ENCODE measurements at places on chromosomes 7 and 10. TPM values are rescaled to one million over a fixed set of nuclear protein-coding genes. Genes with fewer than 3 reads are reported as not detected.

GRCh38 chr7:88169717-88170320 is 50.0 kb downstream of the SRI start:
- DNase-seq: no peak

DNA sequence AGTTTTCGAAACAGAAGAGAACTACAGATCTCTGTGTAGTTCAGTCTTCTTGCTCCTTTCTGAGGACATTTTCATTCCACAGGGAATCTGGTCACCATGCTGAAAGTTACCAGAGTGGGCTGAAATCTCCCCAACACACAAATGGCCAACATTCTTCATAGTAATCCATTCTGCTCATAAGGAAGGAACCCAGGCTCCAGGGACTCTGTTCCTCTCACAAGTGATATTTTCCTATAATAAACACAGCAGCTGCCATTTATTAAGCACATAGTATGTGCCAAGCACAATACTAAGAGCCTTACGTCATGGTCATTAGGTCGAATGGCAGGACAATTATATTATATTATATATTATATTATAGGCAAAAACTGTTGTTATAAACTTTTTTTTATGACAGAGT is 109.8 kb downstream of the RAB11FIP2 start:
- no peak for DNase-seq

- no peak for DNase-seq
Measured at GRCh38 chr7:52107355-52107754, 790.7 kb upstream of the COBL start.

GRCh38 chr10:49620841-49621378 is 7.1 kb downstream of the CHAT start:
- no peak for DNase-seq

DNA sequence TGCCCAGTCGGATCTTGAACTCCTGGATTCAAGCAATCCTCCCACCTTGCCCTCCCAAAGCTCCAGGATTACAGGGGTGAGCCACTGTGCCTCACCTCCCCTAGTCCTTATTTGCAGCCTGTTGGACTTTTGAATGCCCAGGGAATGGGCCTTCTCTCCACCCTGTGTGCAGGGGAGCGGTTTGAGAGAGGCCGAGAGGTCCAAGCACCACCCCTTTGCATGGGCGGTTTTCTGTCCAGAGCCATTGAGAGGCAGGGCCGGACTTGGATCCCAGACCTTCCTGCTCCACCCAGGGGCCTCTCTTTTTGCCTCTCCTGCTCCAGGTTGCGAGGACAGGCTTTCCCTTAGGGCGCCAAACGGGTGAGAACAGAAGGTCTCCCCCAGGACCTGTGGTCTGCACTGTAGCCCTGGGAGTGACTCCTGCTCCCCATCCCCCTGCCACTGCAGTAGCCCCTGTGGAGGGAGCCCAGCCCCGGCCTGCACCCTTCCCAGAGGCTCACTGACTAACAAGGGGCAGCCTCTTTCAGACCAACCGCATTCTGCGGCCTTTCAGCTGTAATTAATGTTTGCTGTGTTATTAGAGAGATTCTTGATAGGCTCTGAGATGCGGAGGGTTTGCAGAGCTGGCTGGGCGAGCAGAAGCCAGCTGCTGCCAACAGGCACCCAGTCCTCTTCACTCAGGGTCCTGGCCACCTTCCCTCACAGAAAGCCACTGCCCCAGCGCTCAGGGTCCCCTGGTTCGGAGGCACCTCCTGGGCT is 57.9 kb downstream of the ELFN1 start:
- no peak for DNase-seq

DNA sequence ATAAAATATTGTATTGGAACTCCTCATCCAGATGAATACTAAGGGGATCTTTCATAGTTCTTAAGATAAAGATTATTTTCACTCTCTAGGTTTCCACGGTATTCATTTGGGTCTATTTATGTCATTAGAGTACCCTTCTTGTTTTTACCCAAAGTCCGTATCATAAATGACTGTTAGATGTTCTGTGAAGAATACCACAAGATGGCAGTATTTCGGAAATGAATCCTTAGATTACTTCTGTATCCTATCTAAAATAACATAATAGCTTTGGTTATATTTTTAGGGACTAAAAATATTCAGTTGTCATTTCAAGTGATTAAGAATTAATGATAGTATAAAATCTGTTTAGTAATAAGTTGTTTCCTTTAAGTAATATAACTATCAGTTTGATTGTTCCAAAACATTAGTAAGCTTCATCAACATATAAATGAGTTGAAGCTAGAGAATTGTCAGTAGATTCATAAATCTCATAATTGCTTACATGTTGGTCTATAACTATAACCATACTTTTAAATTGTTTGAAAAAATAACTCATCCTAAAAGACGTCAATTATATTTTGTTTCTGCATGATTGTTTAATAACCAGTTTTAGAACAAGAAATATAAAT is 337.5 kb upstream of the KCND2 start:
- DNase-seq: peak; percentile 2

DNA sequence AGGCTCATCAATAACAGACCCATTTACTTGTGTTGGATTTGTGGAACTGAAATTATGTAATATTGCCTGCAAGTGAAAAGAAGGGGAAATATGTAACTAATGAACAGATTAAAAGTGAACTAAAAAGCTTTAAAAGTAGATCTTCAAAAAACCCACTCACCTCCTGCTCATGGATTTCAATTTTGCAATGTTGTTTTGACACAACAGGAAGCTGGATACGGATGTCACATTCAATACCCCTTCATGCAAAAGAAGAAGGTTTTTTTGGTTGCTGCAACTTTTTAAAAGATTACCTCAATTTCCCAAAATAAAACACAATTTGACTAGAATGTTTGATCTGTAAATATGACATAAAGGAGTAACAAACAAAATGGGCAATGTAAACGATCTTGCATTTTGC is 3.3 kb downstream of the MKI67 start:
- DNase-seq: no peak

DNA sequence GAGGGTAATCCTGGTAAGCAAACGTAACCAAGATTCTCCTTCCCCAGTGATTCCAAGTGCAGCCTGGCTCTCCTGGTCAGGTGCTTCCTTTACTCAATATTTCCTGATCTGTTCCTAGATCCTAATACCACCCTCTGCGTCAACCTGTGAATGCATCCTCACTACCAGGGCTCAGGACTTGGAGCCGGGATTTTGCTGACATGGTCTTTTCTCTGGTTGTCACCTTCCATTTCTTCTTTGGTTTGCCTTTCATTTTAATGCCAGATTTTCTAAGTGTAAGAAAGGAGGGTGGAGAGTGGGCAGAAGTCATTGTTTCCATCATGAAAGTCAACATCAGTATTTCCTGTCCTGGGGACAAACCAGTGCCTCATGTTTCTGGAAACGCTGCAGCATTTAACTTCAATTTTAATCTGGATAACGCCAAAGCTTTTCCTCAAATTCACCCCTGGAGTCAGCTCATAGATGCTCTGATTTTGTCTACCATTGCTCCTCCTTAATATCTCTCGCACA is 210.4 kb upstream of the ZNF32 start:
- DNase-seq: no peak

DNA sequence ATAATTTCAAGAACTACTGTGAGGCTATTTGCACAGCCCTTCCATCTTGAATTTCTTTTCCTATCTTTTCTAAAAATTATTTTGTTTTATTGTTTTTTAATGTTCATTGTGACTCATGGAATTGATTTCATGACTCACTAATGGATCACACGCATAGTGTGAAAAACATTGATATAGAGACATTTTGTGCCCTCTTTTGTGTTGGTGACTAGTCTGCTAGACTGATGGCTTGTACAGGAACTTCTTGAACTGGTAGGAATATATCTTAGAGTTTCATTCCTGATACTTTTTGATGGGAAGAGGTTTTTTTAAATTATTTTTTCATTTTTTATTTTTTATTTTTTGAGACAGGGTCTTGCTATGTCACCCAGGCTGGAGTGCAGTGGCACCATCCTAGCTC is 12.6 kb upstream of the NOC3L start:
- no peak for DNase-seq

DNA sequence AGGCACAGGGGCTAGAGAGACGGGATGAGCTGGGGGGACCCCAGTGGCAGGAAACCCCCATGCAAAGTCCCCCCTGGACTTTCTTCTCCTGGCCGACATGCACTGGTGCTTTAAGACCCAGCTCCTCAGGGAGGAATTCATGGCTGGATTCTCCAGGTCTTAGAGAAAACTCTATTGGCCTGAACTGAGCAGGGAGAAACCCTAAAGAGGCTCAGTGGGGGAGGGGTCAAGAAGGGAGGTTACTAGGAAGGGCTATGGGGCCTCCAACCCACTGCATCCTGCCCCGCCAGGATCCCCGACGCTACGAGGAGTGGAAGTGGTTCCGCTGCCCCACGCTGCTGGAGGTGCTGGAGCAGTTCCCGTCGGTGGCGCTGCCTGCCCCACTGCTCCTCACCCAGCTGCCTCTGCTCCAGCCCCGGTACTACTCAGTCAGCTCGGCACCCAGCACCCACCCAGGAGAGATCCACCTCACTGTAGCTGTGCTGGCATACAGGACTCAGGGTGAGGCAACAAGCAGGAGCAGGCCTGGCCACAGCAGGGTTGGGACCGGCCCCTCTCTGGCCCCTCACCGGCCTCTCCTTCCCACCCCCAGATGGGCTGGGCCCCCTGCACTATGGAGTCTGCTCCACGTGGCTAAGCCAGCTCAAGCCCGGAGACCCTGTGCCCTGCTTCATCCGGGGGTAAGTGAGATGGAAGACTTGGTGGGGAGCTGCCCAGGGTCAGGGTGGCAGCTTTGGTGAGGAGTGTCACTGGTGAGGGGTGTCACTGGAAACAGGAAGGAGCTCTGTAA is 13.8 kb downstream of the ATG9B start:
- no peak for DNase-seq

GIMAP8 gene
- 3.6 TPM for total RNA-seq

ZNF117 gene
- total RNA-seq: 2.9 TPM

CPA1 gene
- 0.67 TPM for total RNA-seq

AZGP1 gene
- total RNA-seq: 9.3 TPM
